ENCODE measurements at places on chromosomes 5 and 9.

GRCh38 chr5:179530069-179530998, 20.0 kb upstream of the RUFY1 start:
- peak; percentile 43 for DNase-seq

- DNase-seq, result no peak
Observed at GRCh38 chr5:90888511-90889324, 330.1 kb downstream of the ADGRV1 start.

- no peak for DNase-seq
Observed at GRCh38 chr5:127306036-127306435, 15.4 kb downstream of the MEGF10 start.

- DNase-seq, result no peak
Observed at GRCh38 chr5:103021314-103021713, 98.6 kb downstream of the GIN1 start.

- no peak for DNase-seq
Observed at GRCh38 chr5:97192580-97193354, 9.7 kb upstream of the RIOK2 start.

- no peak for DNase-seq
Observed at GRCh38 chr9:89465001-89465451, 32.9 kb downstream of the SEMA4D start.

- no peak for DNase-seq
Observed at GRCh38 chr9:99051406-99051805, 53.5 kb upstream of the TGFBR1 start.

- no peak for DNase-seq
Observed at GRCh38 chr5:45694971-45695803, 993 bp downstream of the HCN1 start.

GRCh38 chr9:69234683-69235082, 60.6 kb downstream of the TJP2 start:
- no peak for DNase-seq

DNA sequence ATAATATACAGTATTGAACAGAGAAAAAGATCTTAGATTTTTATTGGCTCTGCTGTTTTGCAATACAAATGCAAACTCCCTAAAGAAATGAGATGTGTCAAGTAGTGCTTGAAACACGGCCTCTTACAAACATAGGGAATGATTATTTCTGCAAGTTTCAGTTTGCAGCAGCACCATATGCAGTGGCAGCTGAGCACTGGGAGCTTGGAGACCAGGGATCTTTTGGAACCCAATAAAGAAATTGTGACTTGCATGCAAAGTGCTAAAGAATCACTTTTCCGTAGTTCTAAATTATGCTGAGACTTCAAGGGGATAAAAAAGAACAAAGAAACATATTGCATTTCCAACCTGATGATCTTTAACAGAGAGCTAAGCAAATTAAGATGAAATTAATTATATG, 674.6 kb upstream of the ZNF608 start:
- no peak for DNase-seq

DNA sequence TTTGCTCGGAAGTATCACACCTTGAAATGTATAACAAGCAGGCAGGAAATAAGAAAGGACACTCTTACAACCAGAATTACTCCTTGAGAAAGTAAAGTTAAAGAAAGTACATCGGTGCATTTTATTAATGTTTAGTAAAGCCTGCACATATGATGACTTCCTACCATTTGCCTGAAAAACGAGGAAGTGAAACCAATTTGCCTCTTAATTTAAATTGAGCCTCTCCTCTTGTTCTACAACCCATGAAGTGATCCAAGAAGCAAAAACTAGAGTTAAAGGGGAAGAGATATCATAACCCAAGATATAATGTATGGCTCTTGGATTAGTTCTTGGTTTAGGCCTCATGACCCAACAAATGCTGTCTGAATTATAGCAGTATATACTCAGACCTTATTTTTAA, 95.6 kb downstream of the GNAQ start:
- DNase-seq, result no peak

GRCh38 chr5:75361310-75361709, 24.3 kb downstream of the HMGCR start:
- no peak for DNase-seq

- DNase-seq, result no peak
Observed at GRCh38 chr9:16675131-16675530, 195.3 kb downstream of the BNC2 start.

GRCh38 chr9:133584559-133585476, 24.4 kb downstream of the FAM163B start:
- no peak for DNase-seq

- no peak for DNase-seq
Observed at GRCh38 chr5:133840168-133840567, 128.3 kb downstream of the C5orf15 start.

GRCh38 chr9:124754289-124754688, 16.8 kb downstream of the NR6A1 start:
- no peak for DNase-seq

- no peak for DNase-seq
Observed at GRCh38 chr9:23322392-23322791, 503.6 kb downstream of the ELAVL2 start.

- DNase-seq, result no peak
Observed at GRCh38 chr5:58113172-58113571, 346.7 kb downstream of the PLK2 start.

DNA sequence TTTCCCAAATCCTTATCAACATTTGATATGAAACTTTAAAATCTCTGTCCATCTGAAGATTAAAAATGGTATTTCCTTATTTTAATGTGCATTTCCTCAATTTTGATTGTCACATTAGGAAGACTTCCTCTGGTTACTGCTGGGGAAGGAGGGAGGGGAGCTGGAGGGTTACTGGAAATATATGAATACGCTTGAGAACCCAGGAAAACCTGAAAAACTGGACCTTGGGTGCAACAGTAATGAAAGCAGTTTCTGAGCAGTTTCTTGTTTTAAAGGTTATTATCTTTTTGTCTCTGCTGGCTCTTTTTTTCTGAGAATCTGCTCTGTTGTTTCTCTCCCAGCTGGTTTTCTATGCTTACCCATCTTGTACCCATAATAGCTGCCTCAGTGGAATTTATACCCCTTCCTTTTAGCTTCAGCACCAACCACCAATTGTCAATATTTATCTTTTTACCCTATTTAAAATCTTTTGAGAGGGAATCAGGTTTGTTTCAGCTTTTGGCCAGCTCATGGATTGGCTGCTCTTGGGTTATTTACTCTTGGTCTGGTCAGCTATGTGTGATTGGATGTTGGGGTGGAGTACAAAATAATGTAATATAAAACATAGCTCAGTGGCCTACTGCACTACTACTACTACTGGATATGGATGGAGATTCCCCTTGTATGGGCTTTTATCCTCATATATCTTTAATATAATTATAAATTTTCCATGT, 67.4 kb downstream of the UNC13B start:
- no peak for DNase-seq

GRCh38 chr9:73839471-73839870, 657.7 kb upstream of the RORB start:
- DNase-seq, result no peak

GRCh38 chr9:71765693-71766092, 2.6 kb downstream of the CEMIP2 start:
- no peak for DNase-seq

DNA sequence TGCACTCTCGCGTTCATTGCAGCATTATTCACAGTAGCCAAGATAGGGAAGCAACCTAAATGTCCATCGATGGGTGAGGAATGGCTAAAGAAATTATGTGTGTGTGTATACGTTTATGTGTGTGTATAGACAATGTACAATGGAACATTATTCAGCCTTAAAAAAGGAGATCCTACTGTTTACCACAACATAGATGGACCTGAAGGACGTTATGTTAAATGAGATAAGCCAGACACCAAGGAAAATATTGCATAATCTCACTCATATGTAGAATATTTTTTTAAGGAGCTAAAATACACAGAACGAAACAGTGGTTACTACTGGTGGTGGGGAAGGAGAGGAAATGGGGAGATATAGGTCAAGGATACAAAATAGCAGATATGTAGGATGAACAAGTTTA, 2.4 kb downstream of the KIF2A start:
- no peak for DNase-seq

GRCh38 chr9:105119156-105119555, 125.3 kb upstream of the SLC44A1 start:
- DNase-seq, result no peak

GRCh38 chr9:113410207-113410864, at the start of the genes C9orf43 and POLE3:
Gene C9orf43, plus strand, starts transcription at chr9:113410747. Its CDS starts 2,747 bp downstream, at chr9:113413494.
Gene POLE3, minus strand, starts transcription at chr9:113410675. Its CDS starts 382 bp downstream, at chr9:113410293.
- DNase-seq, result peak; percentile 87

DNA sequence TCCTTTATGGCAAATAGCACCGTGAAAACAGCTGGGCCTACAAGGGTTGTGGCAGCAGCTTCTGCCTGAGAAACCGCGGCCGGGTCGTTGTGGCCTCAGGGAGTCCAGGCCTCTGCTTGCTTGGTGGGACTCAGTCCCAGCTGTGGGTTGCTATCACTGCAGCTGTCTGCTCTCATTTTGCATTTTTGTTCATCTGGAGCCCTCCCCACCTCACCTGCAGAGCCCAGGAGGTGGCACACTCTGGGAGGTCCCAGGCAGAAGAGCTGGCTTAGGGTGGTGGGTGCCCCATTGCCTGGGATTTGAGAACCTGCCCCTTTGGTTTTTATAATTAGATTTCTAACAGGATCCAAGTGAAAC, 138.4 kb downstream of the GADD45G start:
- DNase-seq, result peak; percentile 13

- no peak for DNase-seq
Observed at GRCh38 chr5:159797261-159797970, 118.9 kb upstream of the ADRA1B start.

- no peak for DNase-seq
Observed at GRCh38 chr9:21119093-21119770, 22.4 kb downstream of the IFNW1 start.

GRCh38 chr5:154265197-154265773, 74.8 kb downstream of the GALNT10 start:
- no peak for DNase-seq

DNA sequence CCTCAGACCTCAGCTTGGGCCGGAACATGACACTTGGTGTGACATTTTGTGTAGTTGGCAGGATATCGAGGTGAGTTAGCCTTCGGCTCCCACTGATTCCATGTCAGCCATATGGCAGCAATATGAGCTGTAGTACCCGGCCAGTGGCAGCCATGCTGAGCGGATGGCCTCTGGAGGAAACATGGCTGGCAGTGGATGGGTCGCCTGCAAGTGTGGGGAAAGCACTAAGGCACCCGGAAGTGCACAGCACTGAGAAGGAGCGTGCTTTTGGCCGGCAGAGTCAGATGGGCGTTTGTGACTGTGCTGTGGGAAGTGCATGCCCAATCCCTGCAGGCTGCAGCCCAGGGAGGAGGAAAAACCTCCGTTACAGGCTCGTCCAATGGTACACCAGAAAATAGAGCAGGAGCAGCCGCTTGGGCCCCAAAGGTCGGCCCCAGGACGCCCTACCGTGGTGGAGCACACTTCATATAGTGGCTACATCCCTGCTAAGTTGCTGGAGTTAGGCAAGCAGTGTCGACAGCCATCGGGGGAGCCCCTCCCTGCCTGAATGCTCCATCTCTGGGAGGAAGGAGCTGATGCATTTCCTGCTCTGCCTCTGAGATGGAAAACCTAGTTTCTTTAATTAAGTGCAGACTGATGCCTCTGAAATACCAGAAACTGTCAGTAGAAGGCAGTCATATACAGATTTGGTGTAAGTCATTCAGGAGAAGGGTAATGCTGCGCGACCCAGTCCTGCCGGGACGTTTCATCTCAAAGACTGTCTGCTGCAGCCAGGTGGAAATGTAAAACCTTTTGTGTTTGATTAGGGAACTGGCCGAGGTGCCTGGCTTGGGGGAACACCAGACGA, 2185.8 kb upstream of the ACO1 start:
- DNase-seq, result no peak

- DNase-seq, result no peak
Observed at GRCh38 chr5:71564895-71565294, 22.2 kb upstream of the MCCC2 start.

DNA sequence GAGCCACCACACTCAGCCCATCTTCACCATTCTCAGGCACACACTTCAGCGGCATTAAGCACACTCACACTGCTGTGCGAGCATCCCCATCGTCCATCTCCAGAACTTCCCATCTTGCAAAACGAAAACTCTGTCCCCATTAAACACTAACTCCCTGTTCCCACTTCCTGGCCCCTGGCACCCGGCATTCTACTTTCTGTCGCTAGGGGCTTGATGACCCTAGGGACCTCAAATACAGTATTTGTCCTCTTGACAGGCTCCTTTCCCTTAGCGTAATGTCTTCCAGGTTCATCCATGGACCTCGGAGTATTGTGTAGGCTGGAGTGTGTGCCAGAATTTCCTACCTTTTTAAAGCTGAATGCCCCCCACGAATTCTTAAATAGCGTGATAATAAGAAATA, 14.7 kb upstream of the UBAC1 start:
- no peak for DNase-seq

GRCh38 chr9:87615136-87615535, 110.8 kb upstream of the CTSL start:
- no peak for DNase-seq

DNA sequence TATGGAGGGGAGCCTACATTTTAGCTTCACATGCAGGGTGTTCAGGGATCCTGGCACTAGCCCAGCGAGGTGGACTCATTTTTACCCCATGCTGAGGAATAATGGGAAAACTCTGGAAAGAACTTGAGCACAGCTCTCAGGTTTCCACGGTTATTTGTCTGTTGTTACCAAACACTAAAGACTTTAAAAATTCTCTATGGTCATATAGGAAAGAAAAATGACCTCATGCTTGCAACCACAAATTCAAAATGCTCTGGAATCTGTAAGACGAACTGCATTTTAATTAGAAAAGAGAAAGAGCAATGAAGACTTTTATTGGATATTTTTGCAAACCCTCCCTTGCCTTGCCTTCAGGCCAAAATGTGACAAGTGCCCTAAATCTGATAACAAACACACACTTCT, 606.9 kb downstream of the EBF1 start:
- DNase-seq, result no peak

- no peak for DNase-seq
Observed at GRCh38 chr5:92662741-92663140, 918.3 kb downstream of the NR2F1-AS1 start.

DNA sequence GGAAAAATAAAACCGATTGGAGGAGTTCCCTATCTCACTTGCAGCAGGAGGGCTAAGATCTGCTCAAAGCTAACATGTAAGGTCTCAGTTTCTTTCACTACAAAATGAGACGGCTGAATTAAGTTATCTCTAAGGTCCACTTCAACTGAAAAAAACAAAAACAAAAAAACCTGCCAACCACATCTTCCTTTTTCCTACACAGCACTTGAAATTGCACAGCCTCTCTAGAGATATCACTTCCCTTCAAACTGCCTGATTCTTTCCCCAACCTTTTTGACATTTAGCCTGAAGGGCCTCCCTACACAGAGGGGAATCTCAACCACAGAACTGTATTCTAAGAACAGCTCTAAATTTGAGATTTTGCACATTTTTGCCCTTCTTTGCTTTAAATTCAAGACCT, 227.9 kb upstream of the TARS1 start:
- DNase-seq, result no peak

- no peak for DNase-seq
Observed at GRCh38 chr9:84748112-84748511, 78.6 kb downstream of the NTRK2 start.

DNA sequence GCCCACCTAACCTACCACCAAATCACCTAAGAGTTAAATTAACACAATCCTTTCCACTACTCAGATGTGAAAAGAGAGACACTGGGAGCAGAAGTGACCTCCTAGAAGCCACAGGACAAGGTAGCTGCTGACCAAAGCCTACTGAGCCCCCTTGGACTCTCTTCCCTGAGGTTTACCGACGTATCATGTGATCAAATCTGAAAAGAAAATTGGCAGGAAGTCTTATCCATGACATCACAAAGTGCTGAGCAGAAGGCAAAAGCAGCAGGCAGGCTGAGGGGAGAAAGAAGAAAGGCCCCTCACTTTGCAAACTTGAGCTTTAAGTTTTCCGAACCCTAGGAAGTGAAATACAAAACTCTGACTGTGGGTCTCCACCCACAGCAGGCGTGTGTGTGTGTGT, 11.1 kb downstream of the PRELID2 start:
- DNase-seq, result no peak

- no peak for DNase-seq
Observed at GRCh38 chr5:50702615-50703366, 36.4 kb downstream of the PARP8 start.
